AG04449 (cell line): ENCODE measurements at places on chromosomes 3 and 15.

GRCh38 chr15:42066764-42067415, 27.5 kb downstream of the PLA2G4D start:
- no peak for DNase-seq

- DNase-seq: no peak
Measured at GRCh38 chr3:146975476-146975875, 370.3 kb upstream of the PLSCR5 start.

GRCh38 chr15:36831904-36832287, 252.5 kb downstream of the CDIN1 start:
- no peak for DNase-seq

GRCh38 chr3:194225418-194225812, 89.5 kb downstream of the HES1 start:
- no peak for DNase-seq

DNA sequence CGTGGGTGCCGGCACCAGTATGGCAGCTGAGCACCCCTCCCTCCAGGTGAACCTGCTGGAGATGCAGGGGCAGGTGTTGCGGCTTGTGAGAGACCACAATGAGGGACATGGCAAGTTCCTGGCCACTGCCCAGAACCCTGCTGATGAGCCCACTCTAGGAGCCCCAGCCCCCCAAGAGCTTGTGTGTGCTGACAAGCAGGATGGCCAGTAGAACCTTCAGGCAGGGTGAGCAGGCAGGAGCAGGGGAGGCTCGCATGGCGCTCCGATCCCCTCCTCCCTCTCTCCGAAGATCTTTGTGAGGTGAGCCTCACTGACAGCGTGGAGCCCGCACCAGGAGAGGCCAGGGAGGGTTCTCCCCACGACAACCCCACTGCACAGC, 29.8 kb downstream of the NGRN start:
- DNase-seq: no peak

GRCh38 chr3:10205451-10206165, 40.9 kb downstream of the IRAK2 start:
- DNase-seq: no peak

- no peak for DNase-seq
Measured at GRCh38 chr15:48733615-48734014, 77.3 kb downstream of the CEP152 start.

DNA sequence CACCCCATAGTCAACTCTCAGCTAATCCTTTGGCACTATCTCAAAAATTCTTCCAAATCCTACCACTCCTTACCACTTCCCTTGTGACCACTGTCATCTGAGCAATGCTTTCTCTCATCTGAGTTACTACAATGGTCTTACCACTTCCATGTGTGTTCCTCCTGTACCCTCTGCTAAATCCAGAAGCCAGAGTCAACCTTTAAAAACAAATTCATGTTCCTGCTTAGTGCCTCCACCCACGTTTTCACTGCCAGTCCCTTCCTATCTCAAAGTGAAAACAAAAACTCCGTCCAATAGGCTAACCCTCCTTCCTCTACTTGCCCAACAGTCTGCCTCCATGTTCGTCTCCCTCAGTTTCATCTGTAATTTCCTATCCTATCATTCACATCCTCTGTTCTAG, 109.0 kb downstream of the ADAMTS9 start:
- no peak for DNase-seq

DNA sequence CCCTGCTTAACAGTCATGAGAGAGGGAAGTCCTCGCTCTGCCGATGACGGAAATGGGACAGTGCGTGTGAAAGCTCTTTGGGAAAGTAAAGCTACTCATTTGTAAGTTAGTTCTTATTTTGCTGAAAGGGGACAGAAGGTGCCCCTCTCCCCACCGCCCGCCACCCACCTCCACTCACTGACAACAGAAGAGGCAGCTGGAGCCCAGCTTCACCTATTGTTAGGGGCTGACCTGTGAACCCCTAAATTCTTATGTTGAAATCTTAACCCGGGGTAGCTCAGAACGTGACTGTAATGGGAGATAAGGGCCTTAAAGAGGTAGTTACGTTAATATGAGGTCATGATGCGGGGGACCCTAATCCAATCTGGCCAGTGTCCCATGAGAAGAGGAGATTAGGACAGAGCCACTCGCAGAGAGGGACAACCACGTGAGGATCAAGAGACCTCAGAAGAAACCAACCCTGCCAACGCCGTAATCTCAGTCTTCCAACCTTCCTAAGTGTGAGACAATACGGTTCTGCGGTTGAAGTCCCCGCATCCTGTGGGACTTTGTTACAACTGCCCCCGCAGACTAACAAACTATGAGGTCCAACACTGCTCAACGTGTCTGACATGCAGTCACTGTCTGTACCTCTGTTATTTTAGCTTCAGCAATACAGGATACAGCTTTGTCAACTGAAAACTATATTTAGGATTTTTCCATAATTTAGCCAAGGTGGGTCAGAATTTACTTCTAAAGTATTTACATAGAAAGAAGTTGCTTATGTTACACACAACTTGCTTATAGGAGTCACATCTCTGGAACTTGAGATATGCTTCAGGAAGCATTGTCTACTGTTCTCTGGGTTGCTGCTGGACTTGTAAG, 51.7 kb downstream of the PCSK6 start:
- DNase-seq: no peak

- no peak for DNase-seq
Measured at GRCh38 chr3:142057331-142057725, 92.0 kb downstream of the TFDP2 start.

DNA sequence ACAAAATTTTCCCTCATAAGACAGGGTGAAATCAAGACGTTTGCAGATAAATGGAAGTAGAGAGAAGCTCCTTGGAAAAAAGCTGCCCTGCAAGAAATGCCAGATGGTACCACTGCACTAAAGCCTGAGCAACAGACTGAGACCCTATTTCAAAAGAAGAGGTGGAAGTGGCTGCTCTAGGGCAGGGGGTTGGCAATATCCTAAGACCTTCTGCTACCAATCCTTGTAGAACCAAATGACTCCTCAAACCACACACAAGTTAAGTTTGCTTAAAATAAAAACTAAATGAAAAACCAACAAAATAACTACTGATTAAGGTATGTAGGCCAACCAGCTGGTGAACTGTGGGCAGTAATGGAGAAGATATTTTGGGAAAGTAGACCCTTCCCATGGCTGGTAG, 21.3 kb downstream of the RAB43 start:
- no peak for DNase-seq

GRCh38 chr3:101859882-101860448, 10.7 kb downstream of the NFKBIZ start:
- no peak for DNase-seq

DNA sequence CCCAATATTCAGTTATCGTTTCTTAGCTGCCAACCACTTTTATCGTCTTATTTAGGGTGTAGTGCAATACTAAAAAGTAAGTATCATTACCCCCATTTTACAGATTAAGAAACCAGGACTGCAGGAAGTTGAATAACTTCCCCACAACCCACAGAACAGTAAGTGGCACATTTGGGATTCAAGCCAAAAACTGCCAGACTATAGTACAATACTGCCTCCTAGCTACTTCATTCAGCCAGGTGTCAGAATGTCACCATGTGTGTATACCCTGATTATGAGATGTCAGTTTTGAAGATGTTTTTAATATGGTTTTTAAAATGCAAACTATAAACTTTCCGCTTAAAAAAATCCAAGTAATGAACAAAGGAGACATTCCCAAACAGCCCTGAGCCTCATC, 74.2 kb upstream of the PROK2 start:
- DNase-seq: no peak

- DNase-seq: no peak
Measured at GRCh38 chr3:154224866-154225265, 99.4 kb downstream of the DHX36 start.

DNA sequence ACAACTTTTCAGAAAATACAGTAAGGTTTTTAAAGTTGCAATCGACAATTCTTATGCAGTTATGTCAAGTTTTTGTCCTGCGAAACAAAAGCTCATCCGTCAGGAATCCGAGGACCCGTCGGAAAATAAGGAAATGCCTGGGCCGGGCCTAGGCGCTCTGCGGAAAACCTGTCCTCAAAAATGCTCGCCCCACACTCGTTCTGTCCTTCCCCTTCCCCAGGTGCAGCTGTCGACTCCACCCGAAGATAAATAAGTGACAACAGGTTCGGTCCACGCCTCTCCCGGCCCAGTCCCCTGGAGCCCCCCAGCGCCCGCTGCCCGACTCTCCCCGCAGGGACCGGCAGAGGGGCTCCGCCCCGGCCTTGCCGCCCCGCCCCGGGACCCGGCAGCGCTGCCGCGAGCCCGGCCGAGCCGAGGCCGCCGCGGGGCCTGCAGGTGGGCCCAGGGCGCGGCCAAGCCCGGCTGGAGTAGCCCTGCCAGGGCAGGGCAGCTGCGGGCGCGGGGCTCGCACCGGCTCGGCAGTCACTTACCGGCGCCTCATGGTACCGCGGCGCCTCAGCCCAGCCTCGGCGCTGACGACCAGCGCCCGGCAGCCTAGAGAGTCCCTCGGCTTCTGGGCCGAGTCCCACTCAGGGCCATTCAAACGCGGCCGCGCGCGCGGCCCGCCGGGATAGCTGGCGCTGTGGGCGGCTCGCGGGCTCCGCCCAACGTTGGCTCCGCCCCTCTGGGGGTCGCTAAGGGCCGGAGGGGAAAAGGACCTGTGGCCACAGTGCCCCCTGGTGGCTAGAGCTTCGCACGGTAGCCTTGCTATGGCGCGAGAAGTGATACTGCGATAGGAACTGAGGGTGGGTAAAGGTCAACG, at the start of gene KATNBL1:
Gene KATNBL1 (minus strand): TSS at position 676 of the 862 bp plus-strand sequence. CDS start 46,420 bp downstream, outside the sequence.
- peak; percentile 38 for DNase-seq

- no peak for DNase-seq
Measured at GRCh38 chr3:101903451-101903871, 54.1 kb downstream of the NFKBIZ start.

GRCh38 chr15:74651242-74651741, 35.7 kb downstream of the CLK3 start:
- no peak for DNase-seq

DNA sequence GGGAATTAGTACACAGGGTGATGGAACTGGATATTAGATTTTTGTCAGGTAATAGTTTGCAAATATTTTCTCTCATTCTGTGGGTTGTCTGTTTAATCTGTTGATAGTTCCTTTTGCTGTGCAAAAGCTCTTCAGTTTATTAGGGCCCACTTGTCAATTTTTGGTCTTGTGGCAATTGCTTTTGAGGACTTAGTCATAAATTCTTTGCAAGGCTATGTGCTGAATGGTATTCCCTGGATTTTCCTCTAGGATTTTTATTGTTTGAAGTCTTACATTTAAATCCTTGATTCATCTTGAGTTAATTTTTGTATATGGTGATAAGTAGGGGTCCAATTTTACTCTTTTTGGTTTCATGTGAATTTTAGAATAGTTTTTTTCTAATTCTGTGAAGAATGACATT, 111.3 kb downstream of the ARRDC4 start:
- no peak for DNase-seq

- DNase-seq: no peak
Measured at GRCh38 chr15:67839499-67839928, 331 bp downstream of the RNU6-1 start.

- DNase-seq: no peak
Measured at GRCh38 chr3:71705681-71706080, 19.5 kb downstream of the EIF4E3 start.

GRCh38 chr3:47899495-47900108, 96.7 kb downstream of the DHX30 start:
- no peak for DNase-seq

DNA sequence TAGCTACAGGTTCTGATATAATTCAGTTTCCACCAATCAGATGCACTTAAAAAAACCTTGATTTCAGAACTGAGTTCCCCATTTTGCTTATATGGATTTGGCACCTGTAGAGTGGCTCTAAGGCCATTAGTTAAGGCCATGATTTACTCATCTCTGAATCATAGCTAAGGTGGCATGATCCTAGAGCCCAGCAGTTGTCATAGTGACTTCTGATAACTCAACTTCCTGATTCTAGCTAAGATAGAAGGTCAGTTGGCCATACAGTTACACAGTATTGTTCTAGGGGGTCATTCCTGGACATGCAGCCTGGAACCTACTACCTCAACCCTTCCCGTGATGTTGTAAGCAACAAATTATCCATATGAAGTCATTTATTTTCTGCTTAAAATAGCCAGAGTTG, 15.9 kb upstream of the TMEM87A start:
- DNase-seq: no peak

DNA sequence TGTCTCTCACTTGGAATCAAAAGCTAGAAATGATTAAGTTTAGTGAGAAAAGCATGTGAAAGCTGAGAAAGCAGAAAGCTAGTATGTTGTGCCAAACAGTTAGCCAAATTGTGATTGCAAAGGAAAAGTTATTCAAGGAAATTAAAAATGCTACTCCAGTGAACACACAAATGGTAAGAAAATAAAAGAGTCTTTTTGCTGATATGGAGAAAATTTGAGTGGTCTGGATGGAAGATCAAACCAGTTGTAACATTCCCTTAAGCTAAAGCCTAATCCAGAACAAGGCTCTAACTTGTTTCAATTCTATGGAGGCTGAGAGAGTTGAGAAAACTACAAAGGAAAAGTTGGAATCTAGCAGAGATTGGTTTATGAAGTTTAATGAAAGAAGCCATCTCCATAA, 11.8 kb downstream of the ADGRG7 start:
- no peak for DNase-seq

GRCh38 chr15:70853318-70853972, 512 bp downstream of the LARP6 start:
- DNase-seq: no peak

DNA sequence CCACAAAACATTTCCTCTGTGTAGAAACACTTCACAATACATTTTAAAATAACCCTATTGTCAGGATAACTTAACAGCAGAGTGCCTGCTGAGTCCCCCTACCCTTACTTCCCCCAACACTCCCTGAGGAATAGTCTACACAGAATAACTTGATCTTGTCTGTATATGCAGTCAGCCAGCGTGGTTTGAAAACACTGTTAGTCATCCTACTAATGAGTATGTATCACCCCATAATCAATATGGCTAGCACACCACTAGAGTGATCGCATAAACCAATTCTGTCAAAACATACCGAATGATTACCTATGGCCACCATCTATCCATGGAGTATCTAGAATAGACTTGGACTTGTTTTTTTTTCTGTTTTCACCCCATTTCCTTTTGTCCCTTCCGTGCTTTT, 152.7 kb upstream of the NECTIN3 start:
- DNase-seq: no peak

- no peak for DNase-seq
Measured at GRCh38 chr3:49173792-49174170, 2.4 kb downstream of the KLHDC8B start.

DNA sequence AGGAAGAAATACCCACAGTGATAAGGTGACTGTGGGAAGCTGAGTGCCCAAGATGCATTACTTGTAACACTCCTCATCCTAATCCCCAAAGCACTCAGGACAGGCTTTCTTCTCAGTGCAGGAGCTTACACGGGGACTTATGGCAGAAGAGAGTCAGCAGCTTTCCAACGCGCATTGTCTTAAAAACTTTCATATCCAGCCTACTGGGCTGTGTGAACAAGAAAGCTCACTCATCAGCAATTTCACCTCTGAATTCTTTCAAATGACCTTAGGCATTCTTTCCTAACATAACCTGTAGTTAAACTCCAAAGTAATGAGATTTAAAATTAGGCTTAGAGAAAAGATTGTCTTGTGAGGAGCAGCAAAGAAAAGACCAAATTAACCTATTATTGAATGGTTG, 132.3 kb downstream of the KCNAB1 start:
- no peak for DNase-seq

GRCh38 chr3:171270541-171270940, 189.7 kb downstream of the TNIK start:
- DNase-seq: no peak
